Hypothalamus (tissue), 51 donors: ENCODE measurements at places on chromosomes 3 and 15.

DNA sequence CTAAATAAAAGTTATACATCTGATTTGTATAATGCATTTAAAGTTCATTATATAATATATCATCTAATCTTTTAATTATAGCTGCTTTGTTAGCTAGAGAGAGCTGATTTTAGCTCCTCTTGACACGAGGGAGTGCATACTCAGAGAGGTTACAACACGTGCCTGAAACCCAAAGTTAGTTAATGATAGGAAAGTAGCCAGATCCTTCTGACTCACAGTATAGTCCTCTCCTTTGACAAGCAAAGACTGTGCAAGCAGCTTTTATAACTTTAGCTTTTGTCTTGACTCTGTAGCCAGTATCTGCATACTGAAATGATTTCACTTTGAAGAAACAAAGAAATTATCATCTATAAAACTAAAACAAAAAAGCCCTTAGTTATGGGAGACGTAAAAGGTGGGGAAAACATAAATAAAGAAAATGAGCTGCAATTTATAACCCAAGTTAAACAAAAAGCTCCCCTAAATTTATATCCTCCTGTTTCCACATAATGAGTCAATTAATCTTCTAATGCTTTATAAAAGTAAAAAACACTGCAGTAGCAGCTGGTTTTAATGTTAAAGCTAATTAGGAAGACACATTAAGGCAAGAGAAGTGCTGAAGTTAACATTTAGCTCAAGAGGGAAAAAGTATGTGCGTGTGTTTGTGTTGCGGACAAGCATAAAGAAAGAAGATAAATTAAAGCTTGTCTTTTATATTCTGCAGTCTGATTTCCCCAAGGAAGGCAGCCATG is 13.1 kb downstream of the GABRR3 start:
- no peak for DNase-seq

GRCh38 chr15:64979252-64979710 is 10.4 kb downstream of the SPG21 start:
- no peak for DNase-seq

DNA sequence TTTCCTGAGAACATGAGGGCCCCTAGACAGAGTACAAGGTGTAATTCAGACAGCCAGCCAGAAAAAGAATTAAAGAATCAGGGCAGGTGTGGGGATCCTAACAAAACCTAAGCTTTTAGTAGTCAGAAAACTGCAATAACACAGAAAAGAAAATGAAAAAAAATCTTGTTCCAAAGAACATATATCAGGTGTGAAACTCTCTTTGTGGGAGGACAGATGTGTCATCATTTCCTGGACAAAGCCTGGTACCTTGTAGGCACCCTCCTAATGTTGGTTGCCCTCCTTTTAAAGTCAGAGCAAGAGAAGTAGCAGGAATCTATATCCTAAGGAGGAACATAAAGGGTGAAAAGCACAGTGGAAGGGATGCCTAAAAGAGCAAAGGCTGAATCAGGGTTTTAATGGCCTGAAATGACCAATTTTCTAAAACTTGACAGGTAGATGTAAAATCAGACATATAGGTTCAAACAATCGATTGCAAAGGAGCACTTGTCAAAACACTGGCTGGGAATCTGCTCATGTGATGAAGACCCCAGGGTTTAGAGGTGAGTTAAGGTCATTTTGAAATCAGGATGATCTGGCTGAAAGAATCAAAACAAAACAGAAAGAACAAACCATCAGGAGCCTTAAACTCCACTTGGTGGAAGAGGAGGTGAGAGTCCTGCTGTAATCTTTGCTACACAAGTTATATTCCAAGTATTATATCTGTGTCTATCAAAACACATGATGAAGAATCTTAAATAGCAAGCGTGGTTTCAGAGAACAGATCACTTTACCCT is 54.9 kb downstream of the TGFBR2 start:
- no peak for DNase-seq

GRCh38 chr3:197854596-197855343 is 63.7 kb downstream of the LRCH3 start:
- DNase-seq = no peak

- DNase-seq = no peak
These were observed 199.8 kb downstream of the CNTN6 start for GRCh38 chr3:1292571-1293071.

GRCh38 chr3:152460936-152461335 is 192.2 kb downstream of the MBNL1 start:
- no peak for DNase-seq

DNA sequence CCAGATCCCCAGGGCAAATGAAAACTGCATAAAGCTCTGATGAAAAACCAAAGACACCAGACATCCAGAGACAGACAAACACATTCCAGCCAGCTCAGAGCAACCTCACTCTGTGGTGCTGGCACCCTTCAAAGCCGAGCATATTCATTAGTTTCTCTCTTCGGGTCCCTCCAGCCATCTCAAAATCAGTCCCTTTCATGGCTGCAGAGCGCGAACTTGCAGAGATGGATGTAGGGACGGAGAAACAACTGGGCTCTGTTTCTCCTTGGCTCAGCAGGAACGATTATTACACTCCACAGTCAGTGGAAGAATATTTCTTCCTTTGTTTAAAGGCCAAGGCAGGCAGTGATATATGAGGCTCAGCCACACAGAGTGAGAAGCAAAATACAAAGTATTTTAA is 50.4 kb upstream of the SYN2 start:
- DNase-seq = no peak

DNA sequence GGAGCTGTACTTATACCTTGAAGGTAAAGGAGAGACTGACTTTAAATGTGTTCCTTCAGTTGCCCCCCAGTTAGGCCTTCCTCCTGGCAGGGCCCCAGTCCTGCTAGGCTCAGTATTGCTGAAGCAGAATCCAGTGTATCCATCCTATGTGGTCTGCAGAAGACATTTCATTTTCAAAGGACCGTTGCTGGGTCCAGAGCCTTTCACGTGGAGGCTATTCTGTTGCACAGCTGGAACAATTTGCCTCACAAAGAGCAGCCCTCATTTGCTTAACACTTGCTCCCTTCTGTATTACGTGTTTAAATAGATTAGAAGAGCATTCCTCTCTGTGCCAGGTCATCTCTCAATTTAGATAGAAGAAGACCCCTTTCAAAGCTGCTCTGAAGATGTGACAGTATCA is 78.9 kb upstream of the CFAP20DC start:
- DNase-seq = no peak

GRCh38 chr15:93467337-93467736 is 378.3 kb upstream of the RGMA start:
- no peak for DNase-seq

DNA sequence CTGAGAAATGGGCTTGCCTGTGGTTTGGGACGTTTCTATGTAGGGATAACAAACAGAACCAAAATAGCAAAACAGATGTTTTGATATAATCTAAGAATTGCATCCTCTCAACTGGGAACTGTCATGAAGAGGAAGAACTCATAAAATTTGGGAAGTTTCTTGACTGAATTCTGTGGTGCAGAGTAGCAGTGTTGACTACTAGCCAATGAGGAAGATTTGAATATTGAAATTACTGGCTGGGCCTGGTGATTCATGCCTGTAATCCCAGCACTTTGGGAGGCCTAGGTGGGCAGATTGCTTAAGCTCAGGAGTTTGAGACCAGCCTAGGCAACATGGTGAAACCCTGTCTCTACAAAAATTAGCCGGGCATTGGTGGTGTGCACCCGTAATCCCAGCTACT is 42.2 kb downstream of the ZNF609 start:
- no peak for DNase-seq

- no peak for DNase-seq
These were observed 115.8 kb upstream of the PLCL2 start for GRCh38 chr3:16768956-16769355.

DNA sequence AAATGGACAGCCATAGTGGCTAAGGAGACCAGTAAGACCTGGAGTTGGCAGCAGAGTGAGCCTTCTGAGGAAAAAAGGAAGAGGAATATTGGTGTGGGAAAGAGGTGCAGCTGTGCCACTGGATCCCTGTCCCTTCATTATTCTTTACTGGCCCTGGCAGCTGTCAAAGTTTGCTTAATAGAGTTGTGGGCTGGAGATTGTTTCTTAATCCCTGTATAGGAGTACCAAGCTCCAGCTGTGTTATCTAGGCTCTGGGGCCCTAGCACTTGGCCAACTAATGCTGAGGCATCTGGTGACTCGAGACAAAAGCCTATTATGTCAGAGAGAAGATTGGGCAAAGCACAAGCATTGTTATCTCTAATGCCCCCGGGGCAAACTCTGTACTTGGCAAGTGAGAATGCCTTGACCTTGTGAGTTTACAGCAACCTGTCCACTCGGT is 61.4 kb downstream of the ZNF609 start:
- DNase-seq = peak; percentile 59

DNA sequence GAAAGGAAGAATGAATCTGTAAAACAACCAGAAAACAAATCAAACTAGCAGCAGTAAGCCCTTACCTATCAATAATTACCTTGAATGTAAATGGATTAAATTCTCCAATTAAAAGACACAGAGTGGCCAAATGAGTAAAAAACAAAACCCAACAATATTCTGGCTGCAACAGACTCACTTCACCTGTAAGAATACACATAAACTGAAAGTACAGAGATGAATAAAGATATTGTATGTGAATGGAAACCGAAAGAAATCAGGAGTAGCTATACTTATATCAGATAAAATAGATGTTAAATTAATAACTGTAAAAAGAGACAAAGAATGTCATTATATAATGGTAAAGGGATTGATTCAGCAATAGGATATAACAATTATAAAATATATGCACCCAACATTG is 514.5 kb upstream of the DPPA4 start:
- DNase-seq = no peak

DNA sequence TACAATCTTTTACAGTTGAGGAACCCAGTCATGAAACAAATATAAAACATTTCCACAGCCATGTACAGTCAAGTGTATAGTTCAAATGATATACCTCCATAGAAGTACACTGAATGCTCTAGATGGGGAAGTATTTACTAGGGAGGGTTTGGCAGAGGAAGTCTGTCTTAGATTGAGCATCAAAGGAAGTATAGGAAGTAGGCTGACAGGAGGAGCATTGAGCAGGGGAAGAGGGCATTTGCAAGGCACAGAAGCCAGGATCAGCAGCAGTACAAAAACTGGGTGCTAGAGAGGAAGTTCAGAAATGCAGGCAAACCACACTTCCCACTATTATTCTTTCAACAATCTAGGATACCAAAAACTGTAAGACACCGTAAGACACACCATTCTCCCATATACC is 122.6 kb downstream of the ANO10 start:
- DNase-seq = no peak

GRCh38 chr3:39428745-39429201 is 22.3 kb downstream of the RPSA start:
- DNase-seq = peak; percentile 4

DNA sequence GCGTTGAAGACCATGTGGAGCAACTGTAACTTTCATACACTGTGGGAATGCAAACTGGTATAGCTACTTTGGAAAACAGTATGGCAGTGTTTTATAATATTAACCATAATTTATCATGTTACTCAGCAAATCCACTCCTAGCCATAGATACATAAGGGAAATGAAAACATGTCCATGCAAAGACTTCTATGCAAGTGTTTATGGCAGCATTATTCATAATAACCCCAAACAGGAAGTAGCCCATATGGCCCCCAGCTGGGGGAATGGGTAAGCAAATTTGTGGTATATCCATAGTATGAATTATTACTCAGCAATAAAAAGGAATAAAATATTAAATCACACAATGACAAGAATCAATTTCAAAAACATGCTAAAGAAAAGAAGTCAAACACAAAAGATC is 23.0 kb upstream of the GATA2 start:
- DNase-seq = no peak

DNA sequence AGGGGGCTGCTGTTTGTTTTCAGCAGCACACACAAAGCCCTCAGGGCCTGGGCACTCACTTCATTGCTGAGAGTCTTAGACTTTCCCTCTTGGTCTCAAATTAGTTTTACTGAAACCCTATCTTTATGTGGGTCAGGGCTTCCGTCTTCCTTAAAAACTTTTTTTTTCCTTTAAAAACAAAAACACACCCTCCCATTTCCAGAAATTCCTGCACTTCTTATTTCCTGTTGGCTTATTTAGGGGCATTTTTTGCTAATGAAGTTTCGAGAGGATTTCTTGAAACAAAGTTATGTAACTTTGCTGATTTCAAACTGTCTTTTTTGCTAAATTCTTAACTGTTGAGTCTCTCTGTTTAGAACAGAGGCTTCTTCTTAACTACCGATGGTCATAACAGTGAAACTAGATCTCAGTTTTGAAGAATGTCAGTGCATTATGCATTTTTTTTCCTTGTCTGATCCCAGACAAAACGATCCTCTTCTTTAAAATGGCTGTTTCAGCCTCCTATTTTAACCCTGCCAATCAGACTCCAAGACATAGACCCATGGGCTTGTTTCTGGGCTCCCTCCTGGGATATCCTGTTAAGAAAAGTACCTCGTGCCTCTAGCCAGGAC is 23.3 kb downstream of the ANAPC13 start:
- no peak for DNase-seq

- DNase-seq = no peak
These were observed 12.9 kb upstream of the APEH start for GRCh38 chr3:49661281-49661680.

GRCh38 chr3:32176989-32177701 is 61.3 kb upstream of the CMTM8 start:
- no peak for DNase-seq

DNA sequence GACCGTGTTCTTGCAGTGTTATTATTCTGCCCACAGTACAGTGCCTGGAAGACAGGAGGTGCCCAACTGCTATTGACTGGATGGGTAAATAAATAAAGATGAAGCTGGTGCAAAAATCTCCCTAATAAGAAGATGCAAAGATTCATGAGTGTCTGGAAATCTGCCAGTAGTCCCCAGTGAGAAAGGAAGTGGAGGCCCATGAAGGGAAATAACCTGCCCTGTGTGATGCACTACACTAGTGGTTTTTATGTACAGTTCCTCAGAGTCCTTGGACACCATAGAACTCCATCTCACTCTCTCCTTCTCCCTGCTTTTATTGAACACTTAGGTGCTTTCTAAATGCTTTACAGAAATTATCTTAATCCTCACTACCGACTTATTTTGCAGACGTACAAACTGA is 8.3 kb upstream of the SUCLG2 start:
- DNase-seq = no peak

DNA sequence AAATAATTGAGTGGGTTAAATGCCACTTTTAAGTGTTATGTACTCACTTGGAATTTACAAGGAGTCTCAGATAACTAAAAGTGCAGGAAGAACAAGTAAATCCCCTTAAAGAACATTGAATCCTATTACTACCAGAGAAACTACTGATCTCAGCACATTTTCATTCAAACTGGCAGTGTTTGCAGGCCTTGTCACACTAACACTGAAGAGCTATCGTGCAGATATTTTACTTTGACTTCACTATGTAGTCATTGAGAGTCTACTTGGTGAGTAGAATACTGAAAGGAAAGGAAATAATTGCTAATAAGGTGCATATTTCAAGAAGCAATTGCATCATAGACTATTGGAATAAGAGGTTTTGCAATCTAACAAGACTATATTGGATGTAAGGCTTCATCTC is 721.4 kb upstream of the CBLB start:
- DNase-seq = no peak
